ENCODE measurements at places on chromosomes 2 and 18.

DNA sequence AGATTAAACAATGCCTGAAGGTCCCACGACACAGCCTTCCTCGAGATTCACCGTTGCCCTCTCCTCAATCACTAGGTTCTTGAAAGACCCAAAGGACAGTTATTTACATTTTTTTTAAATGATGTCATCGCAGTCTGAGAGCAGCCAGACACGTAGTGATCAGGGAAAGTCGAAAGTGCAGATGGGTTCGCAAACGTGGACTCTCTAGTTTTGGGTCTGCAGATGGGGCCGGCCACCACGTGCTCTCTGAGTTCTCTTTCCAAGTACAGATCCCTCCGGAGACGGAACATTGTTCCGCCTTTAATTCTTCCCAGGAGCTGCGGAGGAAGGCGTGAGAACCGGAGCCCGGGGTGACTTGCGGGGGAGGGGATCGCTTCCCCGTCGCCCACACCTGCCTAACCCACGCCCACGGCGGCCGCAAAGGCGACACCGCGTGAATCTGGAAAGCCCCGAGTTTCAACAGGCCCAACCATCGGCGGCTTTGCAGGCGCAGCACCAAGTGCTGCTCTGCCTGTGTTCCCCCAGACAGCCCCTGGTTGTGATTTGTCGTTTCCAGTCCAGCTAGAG is 54.3 kb downstream of the PKDCC start:
- no peak for DNase-seq

GRCh38 chr18:76602191-76602590 is 107.1 kb upstream of the ZNF516 start:
- DNase-seq, result peak; percentile 67

DNA sequence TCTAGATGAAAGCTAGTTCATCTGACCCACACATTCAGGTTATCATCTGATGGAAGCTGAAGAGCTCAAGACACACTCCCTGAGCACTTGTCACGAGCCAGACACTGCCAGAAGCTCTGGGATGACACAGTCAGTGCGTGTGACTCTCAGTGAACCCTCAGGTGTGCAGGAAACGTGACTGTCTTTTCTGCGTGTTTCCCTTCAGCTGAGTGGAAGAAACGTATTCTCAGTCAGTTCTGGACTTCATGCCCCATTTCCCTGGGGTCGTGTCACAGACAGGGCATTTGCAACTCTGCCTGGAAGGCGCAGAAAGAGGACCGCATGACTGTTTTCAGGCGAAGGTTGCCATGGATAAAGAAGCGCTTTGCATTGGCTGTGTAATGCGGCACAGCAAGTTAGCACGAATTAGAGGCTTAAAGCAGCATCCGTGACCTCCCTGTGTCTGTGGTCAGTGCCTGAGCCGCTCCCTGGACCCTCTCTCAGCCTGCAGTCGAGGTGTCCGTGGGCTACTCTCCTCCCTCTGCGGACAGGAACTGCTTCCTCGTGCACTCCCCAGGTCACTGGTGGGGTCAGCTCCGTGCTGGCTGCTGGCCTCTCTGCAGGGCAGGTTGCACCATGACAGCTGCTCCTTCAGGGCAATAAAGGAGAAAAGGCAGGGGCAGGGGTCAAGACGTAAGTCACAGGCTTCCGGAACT is 3.3 kb upstream of the ALLC start:
- no peak for DNase-seq

- no peak for DNase-seq
Measured at GRCh38 chr2:233381638-233381995, 27.3 kb downstream of the DGKD start.

- peak; percentile 8 for DNase-seq
Measured at GRCh38 chr2:4354678-4355077, 651.3 kb downstream of the DCDC2C start.

GRCh38 chr2:3433776-3434400 is 54.4 kb downstream of the TRAPPC12 start:
- no peak for DNase-seq

DNA sequence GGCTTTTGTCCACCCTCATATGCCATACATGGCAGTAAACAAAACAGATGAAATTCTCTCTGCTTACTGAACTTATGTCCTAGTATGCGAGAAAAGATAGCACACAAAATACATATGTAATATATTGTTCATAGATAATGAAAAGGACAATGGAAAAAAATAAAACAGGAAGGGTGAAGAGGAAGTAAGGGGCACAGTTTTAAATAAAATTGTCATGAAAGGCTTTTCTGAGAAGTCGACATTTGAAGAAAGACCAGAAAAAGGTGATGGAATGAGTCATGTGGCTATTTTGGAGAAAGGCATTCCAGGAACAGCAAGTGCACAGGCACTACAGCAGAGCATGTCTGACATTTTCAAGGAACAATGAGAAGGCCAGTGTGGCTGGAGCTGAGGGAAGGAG is 56.4 kb downstream of the KCNH7 start:
- no peak for DNase-seq

GRCh38 chr18:48932822-48933510 is 17.8 kb downstream of the SMAD7 start:
- DNase-seq, result no peak

- DNase-seq, result peak; percentile 79
Measured at GRCh38 chr18:11850821-11851145, 430 bp upstream of the CHMP1B start.

GRCh38 chr2:238467792-238468191 is 41.1 kb downstream of the ASB1 start:
- DNase-seq, result no peak

DNA sequence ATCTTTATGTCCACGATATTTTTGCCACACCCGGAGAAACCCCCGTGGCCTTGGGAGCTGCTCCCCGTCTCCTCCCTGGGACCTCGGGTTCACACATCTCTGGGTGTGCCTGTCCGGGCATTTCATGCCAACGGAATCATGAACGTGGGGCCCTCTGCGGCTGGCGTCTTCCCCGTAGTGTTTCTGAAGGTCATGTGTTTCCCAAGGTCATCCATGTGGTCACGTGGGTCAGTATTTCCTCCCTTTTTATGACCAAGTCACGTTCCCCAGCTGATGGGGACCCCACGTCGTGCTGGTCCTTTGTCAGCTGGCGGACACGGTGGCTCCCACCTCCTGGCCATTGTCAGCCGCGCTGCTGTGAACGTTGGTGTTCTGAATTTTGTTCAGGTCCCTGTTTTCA is 135.7 kb downstream of the NFATC1 start:
- DNase-seq, result no peak

- DNase-seq, result no peak
Measured at GRCh38 chr2:110205660-110206455, 1.0 kb upstream of the NPHP1 start.

- DNase-seq, result no peak
Measured at GRCh38 chr18:79508565-79509535, 113.1 kb downstream of the NFATC1 start.

- no peak for DNase-seq
Measured at GRCh38 chr2:240443891-240444301, 8.4 kb downstream of the GPC1 start.

GRCh38 chr2:30499681-30500080 is 52.6 kb downstream of the LCLAT1 start:
- DNase-seq, result no peak

GRCh38 chr2:128438586-128438985 is 119.9 kb upstream of the HS6ST1 start:
- no peak for DNase-seq

DNA sequence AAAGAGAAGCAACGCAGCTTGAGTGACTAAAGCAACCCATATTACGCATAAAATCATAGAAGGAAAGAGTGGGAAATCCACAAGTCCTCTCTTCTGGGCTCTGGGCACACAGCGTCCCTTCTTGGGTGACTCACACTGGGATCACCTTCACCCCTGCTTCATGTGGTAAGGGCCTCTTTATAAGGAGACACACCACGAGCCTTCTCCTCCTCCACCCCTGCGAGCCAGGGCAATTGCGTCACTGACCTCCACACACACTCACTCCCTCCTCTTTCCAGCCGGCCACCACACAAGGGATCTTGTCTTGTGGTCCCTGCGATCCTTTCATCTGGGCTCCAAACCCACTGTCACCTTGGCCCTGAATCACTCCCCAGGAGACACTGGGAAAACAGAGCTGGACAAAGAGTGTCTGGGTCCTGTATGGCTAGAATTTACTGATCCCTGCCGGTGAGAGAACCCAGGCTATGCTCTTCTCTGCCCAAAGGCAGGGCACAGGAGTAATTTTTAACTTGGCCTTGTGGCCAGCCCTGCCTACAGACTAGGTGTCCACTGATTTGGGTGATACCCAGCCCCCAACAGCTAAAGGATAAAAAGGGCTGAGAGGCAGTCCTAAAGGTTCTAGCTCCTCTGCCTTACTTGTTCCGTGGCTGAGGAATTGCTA is 35.3 kb downstream of the NHEJ1 start:
- no peak for DNase-seq

DNA sequence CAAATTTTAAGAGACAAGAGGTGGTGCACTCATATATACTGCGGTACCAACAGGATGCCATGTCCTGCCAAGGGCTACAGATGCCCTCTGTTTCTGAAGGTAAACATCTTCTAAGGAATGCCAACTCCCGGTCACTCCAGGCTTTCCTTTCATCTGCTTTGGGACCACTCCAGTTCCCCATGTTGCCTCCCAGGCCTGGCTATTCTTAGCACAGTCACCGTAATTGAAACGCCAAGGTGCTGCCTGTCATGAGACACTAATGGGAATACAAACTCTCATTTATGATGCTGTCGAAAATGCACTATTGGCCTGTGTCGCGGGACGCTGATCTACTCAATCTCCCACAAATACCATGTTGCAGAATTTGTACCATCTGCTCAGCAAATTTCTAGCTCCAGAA is 79.6 kb downstream of the KLF7 start:
- no peak for DNase-seq

DNA sequence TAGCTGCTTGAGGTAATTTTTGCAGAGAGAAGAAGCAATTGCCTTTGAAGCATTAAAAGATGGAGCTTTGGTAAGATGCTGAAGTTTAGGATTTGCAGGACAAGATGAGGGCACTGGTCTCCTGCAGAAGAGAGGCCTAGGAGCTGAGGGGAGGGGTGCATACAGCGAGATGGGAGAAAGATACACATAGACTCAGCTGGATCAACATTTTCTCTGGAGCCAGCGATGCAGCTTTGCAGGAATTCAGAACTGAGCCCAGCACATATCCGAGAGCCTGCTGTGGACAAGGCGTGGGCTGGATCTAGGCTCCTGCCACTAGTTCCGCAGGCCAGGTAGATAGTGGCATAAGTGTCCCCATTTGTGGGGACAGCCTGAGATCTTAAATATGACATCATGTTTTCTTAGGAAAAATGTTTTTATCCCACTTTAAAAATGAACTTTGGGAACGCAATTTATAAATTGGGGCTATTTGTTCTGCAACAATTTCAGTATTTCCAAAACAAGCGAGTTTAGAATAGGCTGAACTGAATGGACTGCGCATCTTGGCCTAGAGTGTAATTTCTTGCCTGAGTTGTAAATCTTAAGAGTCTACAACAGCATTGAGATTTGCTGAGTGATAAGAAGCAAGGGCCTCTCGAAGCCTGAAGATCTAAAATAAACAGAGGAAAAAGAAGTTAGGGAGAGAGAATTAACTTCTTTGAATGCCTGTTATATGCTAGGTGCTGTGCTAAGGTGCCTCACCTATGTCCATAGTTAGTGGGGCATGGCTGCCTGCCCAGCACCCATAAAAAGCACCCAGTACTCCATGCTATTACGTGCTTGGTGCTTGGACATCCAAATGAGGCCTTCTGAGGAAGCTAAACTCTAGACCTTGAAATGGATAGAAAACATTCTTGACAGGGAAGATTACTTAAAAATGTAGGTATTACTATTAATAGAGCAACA is 17.3 kb downstream of the GRHL1 start:
- DNase-seq, result no peak

DNA sequence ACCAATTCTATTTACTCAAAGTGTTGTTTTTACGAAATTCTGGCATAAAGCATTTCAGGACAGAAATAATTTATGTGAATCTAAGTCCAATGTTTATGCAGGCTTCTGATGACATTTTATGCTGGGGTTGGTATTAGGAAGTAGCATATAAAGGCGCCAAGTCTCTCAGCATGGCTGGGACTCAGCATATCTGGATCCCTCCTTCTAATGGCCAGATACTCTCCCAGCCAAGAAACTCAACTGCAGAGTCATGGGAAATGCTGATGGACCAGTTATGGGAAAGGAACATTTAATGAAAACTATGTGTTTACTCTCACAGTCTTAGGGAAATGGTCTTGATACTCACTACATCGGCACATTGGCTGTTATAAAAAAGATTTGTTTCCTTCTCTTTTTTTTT is 392.2 kb downstream of the ARHGAP15 start:
- DNase-seq, result no peak

GRCh38 chr2:209719034-209719433 is 52.6 kb upstream of the UNC80 start:
- DNase-seq, result no peak

GRCh38 chr2:74019516-74019915 is 34.8 kb downstream of the TET3 start:
- DNase-seq, result peak; percentile 17

- DNase-seq, result no peak
Measured at GRCh38 chr2:236169741-236170589, 1.8 kb upstream of the GBX2 start.

- no peak for DNase-seq
Measured at GRCh38 chr2:55302241-55302640, 33.2 kb upstream of the MTIF2 start.

DNA sequence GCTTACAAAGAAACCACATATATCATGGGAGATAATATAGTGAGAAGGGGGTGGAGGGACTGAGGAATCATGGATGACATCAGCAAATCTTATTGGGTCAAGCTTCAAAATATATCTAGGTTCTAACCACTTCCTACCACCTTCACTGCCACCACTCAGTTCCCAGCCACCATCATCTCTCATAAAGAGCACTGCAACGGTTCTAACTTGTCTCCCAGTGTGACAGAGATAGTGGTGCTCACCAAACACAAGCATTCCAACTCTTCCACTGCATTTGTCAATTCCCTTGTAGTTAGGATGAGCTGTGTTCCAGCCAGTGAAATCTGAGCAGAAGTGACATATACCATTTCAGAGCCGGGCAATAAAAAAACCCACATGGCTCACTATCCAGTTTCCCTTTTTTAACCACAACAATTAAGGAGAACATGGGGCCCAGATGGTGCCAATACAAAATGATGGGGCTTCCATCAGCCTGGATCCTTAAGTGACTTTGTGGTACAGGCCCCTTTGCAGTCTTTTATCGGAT is 318.1 kb downstream of the NBAS start:
- peak; percentile 99 for DNase-seq

GRCh38 chr2:186241874-186242273 is 244.2 kb upstream of the ZC3H15 start:
- no peak for DNase-seq

Measured in NCI-H2171 treated with DMSO at 0.1 percent for 48 hours (cell line).